NCI-H510A treated with DMSO at 0.1 percent for 48 hours (cell line): ENCODE measurements at places on chromosomes 2 and 18.

DNA sequence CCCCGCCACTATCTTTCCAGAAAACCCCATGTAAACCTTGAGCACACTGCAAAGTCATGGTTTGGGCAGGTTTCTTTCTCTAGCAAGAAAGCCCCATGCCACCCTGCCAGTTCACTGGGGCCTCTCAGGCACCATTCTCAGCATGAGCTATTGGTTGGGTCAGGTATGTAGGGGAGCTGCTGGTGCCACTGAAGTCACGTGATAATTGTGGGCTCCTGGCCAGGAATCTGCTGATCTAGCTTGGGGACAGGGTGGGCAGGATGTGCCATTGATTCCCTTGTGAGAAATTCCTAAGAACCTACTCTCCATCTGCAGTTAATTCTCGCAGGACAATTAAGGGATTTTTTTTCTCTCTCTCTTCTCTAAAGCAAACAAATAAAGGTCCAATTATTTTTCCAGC lies 26.5 kb upstream of the HNMT start:
- DNase-seq = no peak

DNA sequence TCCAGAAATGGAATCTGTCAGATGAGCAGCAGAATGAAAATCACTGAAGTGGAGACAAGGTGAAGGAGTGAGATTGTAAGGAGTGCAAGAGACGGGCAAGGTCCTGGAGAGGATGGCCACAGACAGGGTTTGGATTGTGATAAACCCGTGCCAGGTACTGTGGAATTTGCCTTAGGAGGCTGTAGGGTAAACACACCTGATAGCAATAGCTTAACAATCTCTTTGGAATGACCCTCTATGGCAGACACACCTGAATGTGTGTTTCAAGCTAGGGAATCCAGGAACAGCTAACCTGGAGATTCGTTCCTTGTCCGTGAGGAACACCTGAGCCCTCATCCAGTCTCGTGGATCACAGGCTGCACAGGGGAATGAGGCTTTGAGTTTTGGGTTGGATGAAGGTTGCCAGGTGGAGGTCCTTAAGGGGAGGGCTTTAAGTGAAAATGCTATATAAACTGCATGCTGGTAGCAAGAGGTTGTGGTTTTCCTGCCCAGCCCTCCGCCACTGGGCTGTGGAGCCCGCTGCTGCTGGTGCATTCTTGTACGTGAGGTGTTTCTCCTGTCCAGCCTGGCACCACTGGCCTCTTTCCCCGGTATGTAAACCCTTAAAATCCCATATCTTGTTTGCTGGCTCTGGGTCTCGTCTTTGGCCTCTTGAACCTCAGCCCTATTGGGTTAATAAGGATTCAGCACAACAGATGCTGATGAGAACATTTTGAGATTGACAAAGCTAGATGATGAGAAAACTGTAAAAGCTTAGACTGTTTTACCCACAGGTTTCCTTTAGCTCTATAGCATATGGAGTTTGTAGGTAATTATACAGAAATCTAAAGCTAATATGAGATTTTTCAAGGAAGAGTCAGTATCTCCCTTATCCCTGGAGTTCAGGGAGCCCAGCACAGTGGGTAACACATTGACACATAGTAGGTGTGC lies 117.9 kb downstream of the ARHGAP15 start:
- no peak for DNase-seq

- no peak for DNase-seq
Observed at GRCh38 chr2:149040451-149040850, 2.0 kb downstream of the LYPD6B start.

DNA sequence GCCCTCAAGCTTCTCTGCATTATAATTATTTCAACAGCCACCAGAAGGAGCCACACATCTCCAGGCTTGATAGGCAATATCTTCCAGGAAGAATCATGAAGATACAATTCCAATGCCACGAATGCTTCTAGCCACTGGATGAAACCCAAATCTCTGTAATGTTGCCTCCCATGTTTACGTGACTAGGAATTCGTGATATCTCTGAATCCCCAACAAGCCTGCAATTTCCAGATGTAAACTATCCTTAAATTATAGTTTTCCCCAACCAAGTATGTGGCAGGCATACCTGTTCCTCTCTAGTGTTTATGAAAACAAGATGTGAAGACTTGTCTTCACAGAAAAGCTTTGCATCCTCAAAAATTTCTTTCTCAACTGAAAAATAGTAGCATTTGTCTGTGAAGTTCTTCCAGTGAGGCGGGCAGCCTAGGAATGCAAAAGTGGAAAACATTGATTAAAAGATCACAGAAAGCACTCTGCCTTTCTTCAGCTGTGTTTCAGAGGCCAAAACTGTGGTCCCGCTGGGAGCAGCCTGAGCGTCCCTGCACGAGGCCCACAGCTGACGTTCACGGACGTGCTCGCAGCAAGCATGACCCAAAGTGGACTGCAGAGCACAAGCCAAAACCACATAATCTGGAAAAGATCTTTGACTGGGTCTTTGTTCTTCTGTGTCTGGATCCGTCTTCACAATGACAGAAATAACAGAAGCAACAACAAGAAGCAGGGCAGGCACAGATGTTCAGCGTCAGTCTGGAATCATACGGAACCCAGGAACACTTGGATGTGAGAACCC lies 65.1 kb upstream of the THOC1 start:
- no peak for DNase-seq

GRCh38 chr2:240966906-240967680 lies 31.3 kb upstream of the SNED1 start:
- peak; percentile 15 for DNase-seq

DNA sequence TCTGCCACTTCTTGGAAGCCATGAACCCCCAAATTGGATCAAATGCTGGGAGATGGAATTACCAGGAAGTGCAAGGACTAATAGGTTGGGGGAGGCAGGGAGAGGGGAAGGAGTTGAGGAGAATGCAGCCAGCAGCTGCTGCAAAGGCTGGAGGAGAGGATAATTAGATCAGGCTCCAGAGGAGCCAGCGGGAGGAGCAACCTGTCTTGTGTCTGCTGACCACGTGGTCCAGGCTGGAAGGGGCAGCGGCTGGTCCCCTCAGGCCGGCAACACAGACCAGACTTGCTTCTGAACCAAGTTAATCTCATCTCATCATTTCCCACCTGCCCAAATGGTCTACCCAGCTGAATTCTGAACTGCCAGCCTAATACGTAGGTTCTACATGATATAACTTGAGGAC lies 68.3 kb downstream of the MRO start:
- DNase-seq = no peak

GRCh38 chr2:29990129-29990528 lies 68.7 kb upstream of the ALK start:
- no peak for DNase-seq

DNA sequence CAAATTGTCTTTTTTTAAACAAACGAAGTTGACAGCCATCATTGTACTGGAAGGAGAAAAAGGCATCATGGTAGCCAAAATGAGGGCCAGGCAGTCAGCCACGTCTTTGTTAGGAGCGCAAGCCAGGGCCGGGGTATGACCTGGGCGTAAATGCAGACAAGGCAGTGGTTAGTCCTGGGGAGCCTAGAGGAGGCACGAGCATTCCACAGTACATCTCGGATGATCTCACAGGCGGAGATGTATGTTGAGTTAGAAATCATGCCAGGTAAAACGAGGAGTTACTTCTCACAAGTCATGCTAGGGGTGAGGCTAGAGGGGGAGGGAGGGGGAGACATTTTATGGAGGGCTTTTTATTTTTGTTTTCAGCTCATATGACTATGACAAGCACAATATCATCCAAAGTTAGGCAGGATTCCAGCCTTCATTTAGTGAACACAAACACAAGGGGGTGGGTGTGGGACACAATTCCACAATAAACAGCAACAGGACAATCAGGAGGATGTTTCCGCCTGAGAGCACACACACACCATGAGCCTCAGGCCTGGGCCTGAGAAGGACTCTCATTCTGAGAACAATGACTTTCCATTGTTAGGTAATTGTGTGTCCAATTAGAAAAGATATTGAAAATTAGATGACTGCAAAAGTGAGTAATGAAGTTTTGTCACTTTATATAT lies 64.4 kb upstream of the PGAP1 start:
- no peak for DNase-seq

GRCh38 chr2:8331068-8331467 lies 350.8 kb upstream of the ID2 start:
- no peak for DNase-seq

- DNase-seq = no peak
Observed at GRCh38 chr2:37920570-37920969, 4.5 kb upstream of the RMDN2 start.

DNA sequence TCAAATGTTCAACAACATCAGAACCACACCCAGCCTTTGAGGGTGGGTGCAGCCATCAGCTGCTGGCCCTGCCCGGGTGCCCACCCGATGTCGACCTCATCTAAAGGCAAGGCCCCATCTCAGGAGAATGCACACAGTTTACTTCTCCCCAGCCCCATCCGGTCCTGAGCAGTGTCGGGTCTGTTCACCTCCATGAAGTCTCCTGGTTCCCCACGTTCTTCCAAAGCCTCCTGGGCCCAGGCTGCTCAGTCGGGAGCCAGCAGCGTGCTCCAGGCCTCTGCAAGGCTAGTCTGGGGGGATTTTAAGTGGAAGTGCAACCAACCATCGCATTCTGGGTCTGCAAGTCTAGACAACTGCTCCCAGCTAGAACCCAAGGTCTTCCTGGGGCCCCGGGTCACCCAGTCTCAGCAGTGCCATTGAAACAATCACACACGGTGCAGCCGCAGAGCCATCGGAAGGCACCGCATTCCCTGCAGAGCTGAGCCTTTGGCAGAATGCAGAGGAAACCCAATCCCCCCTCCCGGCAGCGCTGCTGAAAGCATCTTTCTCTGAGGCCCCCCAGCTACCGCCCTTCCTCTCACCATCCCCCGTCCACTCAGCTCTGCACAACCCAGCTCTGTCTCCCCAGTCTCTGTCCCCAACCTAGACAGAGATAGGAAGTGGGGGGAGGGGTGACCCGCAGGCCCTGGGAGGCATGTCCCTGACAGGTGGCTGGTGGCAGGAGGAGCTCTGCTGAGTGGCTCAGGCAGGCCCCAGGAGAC lies 8.5 kb downstream of the ESPNL start:
- DNase-seq = peak; percentile 66

DNA sequence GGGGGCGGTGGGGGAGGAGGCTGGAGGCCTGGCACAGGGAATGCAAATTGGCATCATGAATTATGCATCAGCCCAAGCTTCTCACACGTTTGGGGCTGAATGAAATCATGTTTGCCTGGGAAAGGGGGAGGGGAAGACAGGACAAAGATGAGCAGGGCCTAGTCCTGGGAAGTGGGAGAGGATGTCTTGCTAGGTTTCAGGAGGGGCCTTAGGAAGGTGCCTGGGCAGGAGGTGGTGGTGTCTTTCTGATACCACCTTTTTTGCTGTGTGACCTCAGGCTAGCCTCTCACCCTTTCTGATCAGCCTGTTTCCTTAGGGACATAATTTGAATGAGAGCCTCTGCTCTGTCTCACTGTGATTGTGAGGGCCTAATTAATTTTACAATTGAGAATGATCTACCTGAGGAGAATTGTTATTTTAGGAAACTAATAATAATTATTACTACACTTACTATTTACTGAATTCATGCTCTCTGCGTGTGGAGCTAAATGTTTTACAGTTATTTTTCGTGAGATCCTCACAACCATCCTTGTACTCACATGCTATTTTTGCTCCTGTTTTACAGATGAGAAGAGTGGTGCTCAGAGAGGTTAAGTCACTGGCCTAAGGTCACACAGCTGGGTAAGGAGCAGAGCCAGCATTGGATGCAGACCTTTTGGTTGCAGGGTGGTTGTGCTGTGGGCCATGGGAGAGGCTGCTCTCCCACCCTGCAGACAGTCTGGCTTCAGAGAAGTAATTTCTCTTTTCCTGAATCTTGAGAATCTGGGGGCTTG lies 39.6 kb downstream of the INHBB start:
- no peak for DNase-seq

GRCh38 chr2:197453914-197454398 lies 604 bp downstream of the COQ10B start:
- no peak for DNase-seq

- no peak for DNase-seq
Observed at GRCh38 chr2:197088694-197089093, 162.2 kb upstream of the PGAP1 start.

GRCh38 chr2:239777219-239777618 lies 247.9 kb downstream of the NDUFA10 start:
- no peak for DNase-seq

- DNase-seq = no peak
Observed at GRCh38 chr18:34991152-34991551, 50.1 kb upstream of the MAPRE2 start.

DNA sequence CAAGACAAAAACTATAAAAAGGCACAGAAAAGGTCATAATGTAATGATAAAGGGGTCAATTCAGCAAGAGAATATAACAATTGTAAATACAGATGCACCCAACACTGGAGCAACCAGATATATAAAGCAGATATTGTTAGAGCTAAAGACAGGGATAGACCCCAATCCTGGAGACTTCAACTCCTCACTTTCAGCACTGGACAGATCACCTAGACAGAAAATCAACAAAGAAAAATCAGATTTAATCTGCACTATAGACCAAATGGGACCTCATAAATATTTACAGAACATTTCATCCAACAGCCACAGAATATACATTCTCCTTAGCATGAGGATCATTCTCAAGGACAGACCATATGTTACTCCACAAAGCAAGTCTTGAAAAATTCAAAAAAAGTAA lies 114.2 kb downstream of the ROCK1 start:
- DNase-seq = no peak

- no peak for DNase-seq
Observed at GRCh38 chr2:3200420-3200939, 177.1 kb downstream of the EIPR1 start.

- no peak for DNase-seq
Observed at GRCh38 chr2:100699131-100699530, 120.8 kb upstream of the NPAS2 start.

- DNase-seq = no peak
Observed at GRCh38 chr2:96636551-96637171, 1.5 kb downstream of the KANSL3 start.

DNA sequence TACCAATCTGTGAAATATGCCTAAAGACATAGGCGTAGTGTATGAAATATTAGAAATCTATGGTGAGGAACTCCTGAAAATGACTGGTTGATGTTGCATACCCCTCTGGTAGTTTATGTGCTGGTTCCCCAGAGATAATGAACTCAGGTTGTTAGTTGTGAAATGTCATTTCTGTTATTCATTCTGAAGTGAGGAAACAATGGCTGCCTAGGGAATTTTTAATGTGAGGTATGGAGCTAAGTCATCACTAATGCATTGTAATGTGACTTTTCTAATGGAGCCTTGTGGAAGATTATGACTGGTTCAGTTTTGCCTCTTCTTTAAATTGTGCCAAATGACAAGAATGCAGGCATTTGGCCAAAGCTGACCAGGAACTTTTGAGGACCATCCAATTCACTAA lies 61.6 kb upstream of the RAB27B start:
- DNase-seq = no peak

DNA sequence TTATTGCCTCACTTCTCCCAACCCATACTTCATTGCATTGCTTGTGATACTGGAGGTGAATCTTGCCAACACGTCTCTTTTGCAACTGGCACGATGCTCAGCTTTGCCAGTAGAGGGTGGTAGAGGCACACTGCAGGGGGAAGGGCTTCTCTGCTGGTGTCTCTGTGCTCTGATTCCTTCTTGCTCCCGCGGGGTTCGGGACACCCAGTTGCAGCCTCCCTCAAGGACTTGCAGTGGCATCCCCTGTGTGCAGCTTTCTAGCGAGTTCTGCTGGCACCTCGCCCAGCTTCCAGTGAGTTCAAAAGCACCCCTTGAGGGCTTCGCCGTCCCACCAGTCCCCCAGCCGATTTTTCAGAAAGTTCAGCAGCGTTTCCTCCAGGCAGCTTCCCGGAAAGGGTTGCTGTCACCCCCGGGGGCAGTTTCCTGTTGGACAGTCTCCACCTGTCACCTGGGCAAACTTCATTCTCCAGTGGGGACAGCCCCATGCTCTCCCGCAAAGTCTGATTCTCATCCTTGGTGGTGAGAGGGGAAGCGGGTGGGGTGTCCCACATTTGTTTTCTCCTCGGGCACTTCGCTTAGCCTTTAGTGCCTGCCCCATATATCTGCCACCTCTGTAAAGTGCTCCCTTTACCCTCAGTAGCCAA lies 35.4 kb upstream of the EN1 start:
- peak; percentile 75 for DNase-seq
